ENCODE measurements at places on chromosomes 12 and 14.

DNA sequence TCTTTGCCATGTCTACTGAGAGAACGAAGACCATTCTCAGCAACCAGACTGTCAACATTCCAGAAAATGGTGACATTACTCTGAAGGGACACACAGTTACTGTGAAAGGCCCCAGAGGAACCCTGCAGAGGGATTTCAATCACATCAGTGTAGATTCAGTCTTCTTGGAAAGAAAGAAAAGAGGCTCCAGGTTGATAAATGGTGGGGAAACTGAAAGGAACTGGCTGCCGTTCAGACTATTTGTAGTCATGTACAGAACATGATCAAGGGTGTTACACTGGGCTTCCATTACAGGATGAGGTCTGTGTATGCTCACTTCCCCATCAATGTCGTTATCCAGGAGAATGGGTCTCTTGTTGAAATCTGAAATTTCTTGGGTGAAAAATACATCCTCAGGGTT, 29.7 kb upstream of the PSMA6 start:
- DNase-seq, result no peak

DNA sequence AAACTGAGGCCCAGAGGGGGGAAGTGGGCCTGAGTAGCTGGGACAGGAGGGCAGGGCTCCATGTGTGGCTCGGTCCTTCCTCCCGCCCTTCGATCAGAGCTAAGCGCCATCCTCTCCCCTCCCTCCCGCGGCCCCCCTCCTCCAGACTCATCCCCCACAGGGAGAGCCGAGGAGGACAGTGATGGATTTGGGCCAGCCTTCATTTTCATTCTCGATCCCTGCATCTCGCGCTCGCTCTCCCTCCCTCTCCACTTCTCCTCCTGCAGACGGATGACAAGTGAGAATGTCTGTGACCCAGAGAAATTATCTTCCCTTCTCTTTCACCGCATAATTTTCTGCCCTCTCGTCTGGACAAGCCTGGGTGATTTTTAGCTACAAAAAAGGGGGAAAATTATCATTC, 183.3 kb downstream of the RBM19 start:
- DNase-seq, result no peak

DNA sequence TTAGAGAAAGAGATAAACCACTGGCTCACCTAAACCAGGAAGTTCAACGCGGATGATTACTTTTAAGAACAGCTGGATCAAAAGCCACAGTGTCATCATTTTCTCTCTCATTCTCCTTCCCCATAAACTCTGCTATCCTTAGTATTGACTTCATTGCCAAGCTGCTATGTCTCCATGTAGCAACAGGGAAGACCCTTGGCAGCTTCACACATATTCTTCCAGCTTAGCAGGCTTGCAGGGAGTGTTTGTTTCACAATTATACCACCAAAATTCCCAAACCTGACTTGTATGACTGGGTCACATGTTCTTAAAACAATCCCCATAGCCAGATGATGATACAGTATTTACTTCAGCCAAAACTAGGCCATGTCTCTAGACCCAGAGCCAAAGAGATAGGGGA, 235.5 kb downstream of the PAWR start:
- DNase-seq, result no peak

GRCh38 chr12:24902511-24903328, 46.2 kb downstream of the BCAT1 start:
- no peak for DNase-seq

DNA sequence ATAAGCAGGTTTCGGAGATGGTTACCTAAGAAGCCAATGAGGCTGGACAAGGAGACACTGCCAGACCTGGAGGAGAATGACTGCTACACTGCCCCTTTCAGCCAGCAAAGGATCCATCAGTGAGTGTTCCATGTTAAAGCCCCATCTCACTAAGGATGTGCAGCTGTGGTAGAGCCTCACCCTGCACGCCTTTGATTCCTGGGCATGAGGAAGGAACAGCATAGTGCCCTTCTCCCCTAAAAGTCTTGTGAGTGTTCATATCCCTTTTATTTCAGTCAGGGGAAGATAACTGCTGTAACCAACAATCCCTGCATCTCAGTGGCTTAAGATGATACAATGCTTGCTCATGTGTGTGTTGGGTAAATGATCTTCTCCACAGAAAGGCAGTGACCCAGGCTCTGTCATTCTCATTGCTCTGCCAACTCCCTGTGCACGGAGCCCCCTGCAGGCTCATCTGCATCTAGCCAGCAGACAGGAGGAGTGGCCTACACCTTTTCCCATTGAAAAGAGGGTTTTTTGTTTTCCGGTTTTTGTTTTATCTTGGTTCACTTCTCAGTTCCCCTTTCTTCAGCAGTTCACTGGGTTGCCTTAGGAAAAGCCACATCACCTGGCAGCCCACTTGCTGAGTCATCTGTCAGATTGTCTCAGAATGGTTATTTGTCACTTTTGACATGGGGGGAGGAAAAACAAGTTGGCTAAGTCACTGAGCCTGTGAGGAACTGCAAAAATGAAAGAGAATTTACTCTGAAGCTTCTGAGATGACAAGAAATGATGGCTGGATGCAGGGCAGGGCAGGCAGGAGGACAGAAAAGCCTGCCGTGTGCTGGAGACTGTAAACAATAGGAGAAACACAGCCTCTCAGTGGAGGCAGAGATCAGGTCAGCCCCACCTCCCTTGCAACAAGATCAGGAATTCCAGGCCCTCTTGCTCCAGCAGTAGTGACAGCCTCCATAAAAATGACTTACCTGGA, 193.3 kb downstream of the ANO4 start:
- peak; percentile 23 for DNase-seq

GRCh38 chr12:69620921-69621320, 10.2 kb upstream of the LRRC10 start:
- DNase-seq, result no peak

DNA sequence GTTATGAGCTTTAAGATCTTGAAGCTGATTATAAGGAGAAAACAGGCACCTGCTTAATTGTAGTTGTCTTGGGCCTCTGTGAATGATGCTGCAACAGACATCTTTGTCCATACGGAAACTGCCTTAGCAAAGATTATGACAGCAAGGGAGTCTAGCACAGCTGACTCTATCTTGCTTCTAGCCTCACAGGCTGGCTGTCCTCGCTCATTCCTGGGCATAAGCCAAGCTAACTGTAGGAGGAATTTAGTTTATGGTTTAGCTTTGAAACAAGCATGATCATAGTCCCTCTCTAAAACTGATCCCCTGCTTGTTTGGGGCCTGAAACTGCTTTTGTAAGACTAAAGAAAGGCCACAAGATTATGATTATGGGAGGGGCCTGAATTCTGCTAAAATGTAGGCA, 74.3 kb upstream of the C14orf132 start:
- DNase-seq, result no peak

GRCh38 chr12:74985986-74986319, 223.7 kb downstream of the KCNC2 start:
- DNase-seq, result no peak

DNA sequence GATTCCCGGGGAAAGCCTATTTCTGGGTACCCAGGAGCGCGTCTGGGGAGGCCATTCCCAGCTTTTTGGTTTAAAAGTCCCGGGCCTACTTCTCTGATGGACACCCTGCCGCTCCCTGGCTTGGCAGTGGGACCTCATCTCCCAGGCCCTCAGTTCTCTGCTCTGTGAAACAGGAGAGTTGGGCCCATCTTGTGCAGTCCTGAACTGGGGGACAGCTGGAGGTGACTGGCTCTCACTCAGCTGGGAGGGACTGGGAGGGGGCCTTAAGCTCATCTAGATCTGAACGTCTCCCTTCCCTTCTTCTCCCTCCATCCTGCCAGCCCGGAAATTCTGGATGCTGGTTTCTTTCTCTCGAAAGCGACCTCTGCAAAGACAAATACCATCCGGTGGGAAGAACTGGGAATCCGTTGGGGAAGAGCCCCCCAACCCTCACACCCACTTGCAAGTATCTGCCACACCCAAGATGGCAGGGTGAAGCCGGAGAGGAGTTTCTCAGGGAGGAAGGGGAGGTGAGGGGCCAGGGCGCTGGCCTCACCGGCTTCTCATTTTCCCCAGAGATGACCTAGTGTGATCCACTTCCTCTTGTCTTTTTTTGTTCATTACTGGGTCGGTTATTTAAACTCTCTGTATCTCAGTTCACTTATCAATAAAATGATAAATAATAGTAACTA, 1.4 kb downstream of the RIN3 start:
- DNase-seq, result no peak

Data from NCI-H1417 (cell line).